Bronchial smooth muscle cell (primary cell): ENCODE measurements at places on chromosomes 5 and 9. TPM values are rescaled to one million over a fixed set of nuclear protein-coding genes. Genes with fewer than 3 reads are reported as not detected.

FOXD4L6 gene
- total RNA-seq, result under 0.01 TPM in 1 of 2 replicates, not detected in the other

ZMAT2 gene
- 69.5 and 93.2 TPM in 2 replicates for total RNA-seq

TAS2R1 gene
- total RNA-seq, result not detected in 2 replicates

DAB2 gene
- total RNA-seq, result 79.3 and 131 TPM in 2 replicates

BDP1 gene
- total RNA-seq, result 9.0 and 13.9 TPM in 2 replicates

CAMLG gene
- 56.8 and 61.3 TPM in 2 replicates for total RNA-seq

IQGAP2 gene
- 1.1 and 2.1 TPM in 2 replicates for total RNA-seq

PDGFRB gene
- total RNA-seq, result 71.1 and 110 TPM in 2 replicates

PLAA gene
- total RNA-seq, result 29.9 and 44.8 TPM in 2 replicates

KCNMB1 gene
- total RNA-seq, result not detected in 2 replicates

GABRA1 gene
- not detected in 2 replicates for total RNA-seq

KCNV2 gene
- total RNA-seq, result not detected in 2 replicates

LCN1 gene
- not detected in 2 replicates for total RNA-seq

ALDOB gene
- total RNA-seq, result not detected in 2 replicates
